ENCODE measurements at places on chromosomes 5 and 9.

DNA sequence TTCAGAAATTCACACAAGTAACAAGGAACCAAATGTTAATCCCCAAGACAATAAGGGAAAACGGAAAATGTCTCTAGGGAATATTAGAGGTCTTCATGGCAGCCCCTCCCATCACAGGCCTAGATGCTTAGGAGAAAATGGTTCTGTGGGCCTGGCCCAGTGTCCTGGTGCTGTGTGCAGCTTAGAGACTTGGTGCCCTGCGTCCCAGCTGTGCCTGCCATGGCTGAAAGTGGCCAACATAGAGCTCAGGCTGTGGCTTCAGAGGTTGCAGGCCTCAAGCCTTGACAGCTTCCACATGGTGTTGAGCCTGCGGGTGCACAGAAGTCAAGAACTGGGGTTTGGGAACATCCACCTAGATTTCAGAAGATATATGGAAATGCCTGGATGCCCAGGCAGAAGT is 942.3 kb downstream of the PTPRD start:
- no peak for DNase-seq

DNA sequence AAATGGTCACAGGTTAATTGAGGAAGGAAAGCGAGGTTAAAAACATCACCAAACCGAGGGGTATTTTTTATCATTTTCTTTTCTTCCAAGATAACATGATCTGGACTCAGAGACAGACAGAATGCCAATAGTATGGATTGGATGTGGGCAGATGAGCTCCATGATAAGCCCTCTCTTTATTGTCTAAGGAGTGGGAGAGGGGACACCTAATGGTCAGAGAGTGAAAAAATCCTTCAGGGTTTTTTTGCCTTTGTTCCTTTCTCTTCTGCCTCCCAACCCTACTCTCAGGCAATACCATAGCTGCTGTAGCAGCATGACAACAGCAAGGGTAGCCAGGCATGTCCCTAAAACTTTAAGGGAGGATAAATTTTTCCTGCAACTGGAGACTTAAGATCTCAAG is 94.7 kb downstream of the DIRAS2 start:
- DNase-seq: no peak

GRCh38 chr9:30774326-30774725 is 1610.1 kb upstream of the ACO1 start:
- DNase-seq: no peak

- DNase-seq: peak; percentile 74
Measured at GRCh38 chr5:154179846-154180710, 10.5 kb upstream of the GALNT10 start.

GRCh38 chr5:1439388-1440097 is 5.7 kb downstream of the SLC6A3 start:
- peak; percentile 69 for DNase-seq

GRCh38 chr9:87581513-87581912 is 83.8 kb downstream of the DAPK1 start:
- peak; percentile 42 for DNase-seq

DNA sequence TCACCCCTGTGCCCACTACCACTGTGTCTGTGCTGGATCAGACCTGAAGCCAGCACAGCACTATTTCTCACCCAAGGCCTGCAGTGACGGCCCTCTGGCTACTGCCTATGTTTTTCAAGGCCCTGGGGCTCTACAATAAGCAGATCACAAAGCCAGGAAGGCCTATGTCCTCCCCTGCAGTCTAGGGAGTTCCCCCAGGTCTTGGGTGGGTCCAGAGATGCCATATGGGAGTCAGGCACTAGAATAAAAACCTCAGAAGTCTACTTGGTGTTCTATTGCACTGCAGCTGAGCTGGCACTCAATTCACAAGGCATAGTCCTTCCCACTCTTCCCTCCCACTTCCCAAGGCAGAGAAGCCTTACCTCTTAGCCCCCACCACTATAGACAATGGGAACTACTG is 107.1 kb downstream of the FBXO4 start:
- DNase-seq: no peak

- no peak for DNase-seq
Measured at GRCh38 chr5:86862093-86862492, 244.4 kb downstream of the COX7C start.

DNA sequence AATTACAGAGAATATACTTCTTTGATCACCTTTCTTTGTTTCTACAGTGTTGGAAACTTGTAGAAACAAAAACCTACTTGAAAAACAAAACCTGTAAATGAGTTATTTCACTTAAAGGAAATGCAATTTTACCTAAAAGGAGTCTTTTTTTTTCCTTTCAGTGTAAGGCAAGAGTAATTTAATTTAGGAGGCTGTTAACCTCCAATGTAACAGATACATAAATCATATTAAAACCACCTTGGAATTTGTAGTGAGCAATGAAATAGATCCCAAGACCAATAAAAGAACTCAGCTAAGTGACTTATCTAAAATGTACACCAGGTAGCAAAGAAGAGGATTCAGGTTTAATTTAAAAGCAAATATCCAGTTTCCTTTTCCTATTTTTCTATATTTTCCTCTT is 524.8 kb downstream of the CSNK1G3 start:
- DNase-seq: no peak

DNA sequence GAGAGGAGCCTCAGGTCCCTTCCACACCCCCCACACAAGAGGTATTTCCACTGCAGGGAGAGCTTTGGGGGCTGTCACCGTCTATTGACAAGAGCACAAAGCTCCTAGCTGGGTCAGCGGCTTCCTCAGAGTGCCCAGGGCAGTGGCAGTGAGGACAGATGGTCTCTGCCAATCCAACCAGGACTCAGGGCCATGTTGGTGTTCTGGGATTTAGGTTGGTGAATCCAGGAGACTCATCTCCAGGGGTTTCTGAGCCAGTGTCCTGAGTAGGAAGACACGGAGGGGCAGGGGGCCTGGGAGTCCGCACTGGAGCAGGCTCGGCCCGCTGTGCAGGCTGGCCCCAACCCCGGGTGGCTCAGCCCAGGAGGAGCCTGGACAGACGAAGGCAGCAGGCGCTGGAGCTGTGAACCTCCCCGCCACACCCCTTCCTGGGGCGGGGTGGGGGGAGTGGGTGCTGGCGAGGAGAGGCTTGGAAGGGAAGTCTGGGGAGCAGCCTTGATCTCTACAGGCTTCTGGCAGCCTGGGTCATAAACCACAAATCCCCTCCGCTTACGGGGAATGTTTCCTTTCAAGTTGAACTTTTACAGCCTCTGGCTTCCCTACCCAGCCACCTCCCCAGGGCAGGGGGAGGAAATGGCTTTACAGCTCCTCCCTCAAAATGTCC is 19.6 kb downstream of the CRB2 start:
- DNase-seq: peak; percentile 37

DNA sequence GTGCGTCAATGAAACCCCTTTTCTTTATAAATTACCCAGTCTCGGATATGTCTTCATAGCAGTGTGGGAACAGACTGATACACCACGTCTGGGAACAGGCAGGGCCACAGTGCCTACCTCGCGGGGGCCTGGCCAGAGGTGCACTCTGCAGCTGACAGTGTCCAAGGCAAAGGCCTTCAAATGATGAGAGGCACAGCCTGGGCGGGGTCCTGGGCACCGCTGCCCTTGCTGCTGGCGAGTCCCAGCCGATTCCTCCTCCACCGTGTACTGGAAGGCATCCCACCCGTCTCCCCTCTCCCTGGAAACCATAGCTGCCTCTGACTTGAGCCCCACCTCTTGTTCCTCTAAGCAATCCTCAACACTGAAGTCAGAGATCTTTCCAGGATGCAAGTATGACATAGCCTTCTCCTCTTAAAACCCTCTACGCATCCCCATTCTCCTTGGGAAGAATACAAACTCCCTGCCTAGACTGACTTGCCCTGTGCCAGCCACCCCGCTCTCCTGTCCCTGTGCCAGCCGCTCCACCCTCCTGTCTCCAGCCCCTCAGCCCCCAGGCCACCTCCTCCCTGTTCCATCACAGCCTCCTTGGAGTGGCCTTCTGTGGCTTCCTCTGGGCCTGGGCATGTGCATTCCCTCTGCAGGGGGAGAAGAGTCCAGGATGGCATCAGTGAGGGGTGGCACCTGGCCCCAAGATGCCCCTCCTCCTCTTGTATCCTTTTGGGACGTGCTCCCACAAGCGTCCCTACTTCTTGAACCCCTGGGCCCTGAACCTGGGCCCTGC is 8.1 kb upstream of the COL5A1 start:
- no peak for DNase-seq

- DNase-seq: no peak
Measured at GRCh38 chr5:21858441-21858840, 994.7 kb downstream of the CDH12 start.
